ENCODE measurements at places on chromosomes 16 and 17. TPM values are rescaled to one million over a fixed set of nuclear protein-coding genes. Genes with fewer than 3 reads are reported as not detected.

- no peak for DNase-seq
Measured at GRCh38 chr17:34075076-34075475, 180.0 kb upstream of the CCL2 start.

GRCh38 chr16:72537664-72538063 is 365.7 kb upstream of the PMFBP1 start:
- no peak for DNase-seq

DNA sequence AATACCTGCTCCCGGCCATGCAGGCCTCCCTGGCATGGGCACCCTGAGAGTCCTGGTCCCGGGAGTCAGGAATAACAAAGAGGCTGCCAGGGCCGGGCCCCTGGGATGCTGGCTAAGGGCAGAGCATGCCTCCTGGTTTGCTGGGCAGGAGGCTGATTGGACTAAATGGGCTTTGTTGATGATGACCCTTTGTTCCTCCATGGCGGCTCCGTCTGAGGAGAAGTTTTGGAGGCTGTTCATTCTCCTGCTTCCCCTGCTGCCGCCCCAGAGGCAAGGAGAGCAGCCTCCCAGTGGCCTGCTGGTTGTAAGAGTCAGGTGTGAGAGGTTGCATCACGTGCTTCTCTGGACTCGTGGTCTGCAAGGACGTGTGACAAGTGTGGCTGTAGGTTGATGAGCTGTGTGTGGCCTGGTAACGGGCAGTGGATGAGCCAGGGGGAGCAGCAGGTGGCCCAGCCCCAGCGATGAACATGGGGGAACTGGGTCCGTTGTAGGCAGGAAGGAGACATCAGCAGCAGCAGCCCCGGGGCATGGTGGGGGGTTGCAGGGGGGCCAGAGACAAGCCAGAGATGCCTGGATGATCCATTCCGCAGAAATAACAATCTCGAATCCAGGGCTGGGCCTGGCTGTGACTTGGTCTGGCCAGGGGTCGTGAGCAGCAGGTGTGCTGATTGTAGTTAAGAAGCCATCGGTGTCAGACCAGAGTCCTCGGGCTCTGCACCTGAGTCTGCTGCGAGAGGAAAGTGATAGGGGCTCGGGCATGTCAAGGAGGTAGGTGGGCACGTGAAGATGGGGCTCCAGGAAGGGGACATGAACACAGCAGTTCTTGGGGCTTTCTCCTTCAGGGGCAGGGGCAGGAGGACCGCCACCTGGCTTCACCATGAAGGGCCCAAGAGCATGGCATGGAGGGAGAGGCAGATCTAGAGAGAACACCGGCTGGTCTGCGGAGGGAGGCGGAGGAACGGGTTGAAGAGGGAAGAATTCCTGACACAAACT is 101.4 kb downstream of the TNFRSF13B start:
- no peak for DNase-seq

The COPZ2 gene
- 2.6 TPM for total RNA-seq

DNA sequence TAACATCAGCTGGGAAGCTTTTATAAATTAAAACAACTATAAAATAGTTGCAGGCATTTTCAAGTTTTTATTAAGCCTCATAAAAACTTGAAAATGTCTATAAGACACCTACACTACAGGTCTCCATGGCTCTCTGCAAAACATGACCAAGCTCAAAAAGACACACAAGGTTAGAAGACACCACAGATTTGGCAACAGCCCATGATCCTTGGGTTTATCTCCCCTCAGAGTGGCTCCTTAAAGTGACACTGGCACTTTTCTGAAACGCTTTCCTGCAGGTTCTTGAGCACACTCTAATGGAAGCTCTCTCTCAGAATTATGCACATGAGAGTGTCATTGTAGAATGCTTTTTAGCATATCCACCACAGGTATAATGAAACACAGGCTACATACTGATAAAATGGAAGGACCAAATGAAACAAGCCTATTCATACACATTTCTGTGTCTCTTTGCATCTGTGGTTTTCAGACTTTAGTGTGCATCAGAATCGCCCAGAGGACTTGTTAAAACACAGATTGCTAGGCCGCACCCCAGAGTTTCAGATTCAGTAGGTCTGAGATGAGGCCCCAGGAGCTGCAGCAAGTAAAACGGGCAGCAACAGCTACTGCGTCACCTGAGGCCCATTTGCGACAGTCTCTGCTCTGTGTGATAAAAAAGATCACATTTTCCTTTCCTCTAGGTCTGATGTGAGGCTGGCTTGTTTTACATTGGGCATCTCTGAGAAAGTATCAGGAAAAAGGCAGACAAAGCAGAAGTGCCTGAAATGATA is 75.0 kb upstream of the WSB1 start:
- no peak for DNase-seq

GRCh38 chr17:82949984-82950383 is 110.2 kb upstream of the ZNF750 start:
- DNase-seq: no peak

- DNase-seq: no peak
Measured at GRCh38 chr17:65737451-65737850, 176.0 kb upstream of the AXIN2 start.

The SNN gene
- total RNA-seq: 11.2 TPM

GRCh38 chr16:67233596-67233995 is 6.7 kb downstream of the TMEM208 start:
- DNase-seq: no peak

DNA sequence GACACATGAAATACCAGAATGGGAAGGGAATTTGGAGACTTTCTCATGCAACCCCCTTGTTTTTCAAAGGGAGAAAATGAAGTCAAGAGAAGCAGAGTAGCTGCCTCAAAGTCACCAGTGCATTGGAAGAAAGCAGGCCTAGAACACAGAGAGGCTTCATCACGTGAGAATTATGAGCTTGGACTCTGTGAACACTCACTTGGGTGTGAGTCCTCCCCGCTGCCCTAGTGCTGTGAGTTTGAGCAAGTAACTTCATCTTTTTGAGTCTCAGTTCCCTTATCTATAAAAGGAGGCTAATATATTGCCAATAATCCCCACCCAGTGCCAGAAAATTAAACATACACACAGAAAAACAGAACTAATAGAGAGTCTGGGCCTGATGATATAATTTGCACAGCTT is 315.8 kb downstream of the XYLT1 start:
- DNase-seq: no peak

DNA sequence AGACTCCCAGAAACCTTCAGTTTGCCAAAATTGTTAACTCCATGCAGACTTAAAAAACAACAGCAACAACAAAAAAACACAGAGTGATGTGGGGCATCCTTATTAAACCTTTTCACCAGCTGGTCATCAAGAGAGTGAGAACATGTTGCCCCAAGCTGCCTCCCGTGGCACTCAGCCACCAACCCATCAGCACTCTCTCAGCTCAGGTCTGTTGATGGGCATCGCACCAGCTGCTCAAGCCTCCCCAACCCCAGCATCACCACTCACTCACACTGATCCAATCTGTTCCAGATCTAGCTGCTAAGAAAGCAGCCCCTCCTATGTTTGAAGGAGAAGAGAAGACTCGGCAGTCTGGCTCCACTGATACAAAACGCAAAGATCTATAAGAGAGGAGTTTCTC is 46.8 kb downstream of the SLC39A11 start:
- no peak for DNase-seq

GRCh38 chr17:60522889-60523626 is 3.0 kb downstream of the APPBP2 start:
- no peak for DNase-seq

GRCh38 chr17:63125987-63126386 is 160.0 kb downstream of the TANC2 start:
- DNase-seq: no peak

Measured in epithelial cell of proximal tubule (primary cell).